ENCODE measurements at places on chromosomes 4 and X.
A peak's percentile ranks its signal among the peaks of the same experiment; 100 is the strongest.

DNA sequence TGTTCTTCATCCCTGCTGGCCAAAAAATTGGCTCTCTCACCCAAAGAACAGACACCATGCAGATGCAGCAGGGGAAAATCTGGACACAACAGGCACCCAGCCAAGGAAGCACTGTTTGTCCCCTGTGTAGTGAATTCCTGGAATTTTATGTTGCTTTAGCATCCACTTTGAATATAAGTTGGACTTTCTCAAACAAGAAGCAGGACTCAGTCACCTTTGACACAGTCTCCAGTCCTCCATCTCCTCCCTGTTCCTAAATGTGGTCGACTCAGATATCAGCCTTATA is 11.8 kb downstream of the ZNF182 start:
- DNase-seq, result no peak

GRCh38 chr4:53461244-53461643 is 83.8 kb downstream of the FIP1L1 start:
- DNase-seq, result no peak

GRCh38 chrX:134025986-134026545 is 40.7 kb upstream of the GPC3 start:
- DNase-seq, result no peak

DNA sequence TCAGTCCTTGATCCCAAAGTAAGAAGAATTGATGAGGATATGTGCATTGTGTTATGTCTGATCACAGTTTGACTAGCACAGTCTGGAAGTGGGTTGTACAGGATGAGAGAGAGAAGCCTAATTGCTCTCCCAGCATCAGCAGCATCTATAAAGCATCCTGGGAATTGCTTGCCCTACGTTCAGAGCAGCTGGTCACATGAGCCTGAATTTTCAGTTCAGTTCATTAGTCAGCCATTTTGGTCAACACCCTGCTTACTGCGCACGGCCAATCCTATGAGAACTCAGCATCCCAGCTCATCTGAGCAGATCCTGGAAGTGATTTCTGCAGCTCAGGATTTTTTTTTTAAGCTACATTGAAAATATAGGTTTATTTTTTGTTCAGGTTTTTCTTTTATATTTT is at the start of gene RUFY3:
Gene RUFY3 (plus strand): TSS at position 218 of the 400 bp plus-strand sequence. CDS start 610 bp downstream, outside the sequence.
- DNase-seq, result no peak

DNA sequence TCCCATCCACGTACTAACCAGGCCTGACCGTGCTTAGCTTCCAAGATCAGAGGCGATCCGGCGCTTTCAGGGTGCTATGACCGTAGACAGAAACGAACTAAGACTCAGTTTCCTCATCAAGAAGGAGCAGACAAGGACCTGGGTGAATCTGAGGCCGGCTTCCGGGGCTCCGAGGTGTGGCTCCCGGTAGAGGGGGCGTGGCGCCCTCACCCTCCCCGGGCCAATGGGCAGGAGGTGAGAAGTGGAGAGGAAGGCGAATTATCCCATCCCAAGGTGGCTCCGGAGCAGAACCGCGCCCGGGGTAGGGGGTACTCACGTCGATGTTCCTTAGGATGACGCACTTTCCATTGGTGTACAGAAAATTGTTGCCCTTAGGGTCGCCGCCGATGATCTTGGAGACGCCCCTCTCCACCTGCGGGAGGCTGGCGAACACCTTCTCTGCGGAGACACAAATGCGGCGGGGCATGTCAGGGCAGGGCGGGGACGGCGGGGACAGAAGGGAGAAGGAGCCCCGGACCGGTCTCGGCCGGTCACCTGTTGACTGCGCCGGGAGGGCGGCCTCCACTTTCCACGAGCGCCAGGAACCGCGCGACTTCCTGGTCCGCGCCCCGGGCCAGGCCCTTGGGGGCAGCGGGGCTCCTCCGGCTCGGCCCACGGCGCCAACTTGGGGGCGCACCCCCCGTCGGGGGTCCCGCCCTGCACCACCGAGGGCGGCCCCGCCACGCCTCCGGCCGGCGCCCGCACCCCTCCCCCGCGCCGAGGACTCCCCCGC is 616 bp downstream of the WDR1 start:
- peak; percentile 68 for DNase-seq

GRCh38 chr4:16590797-16591196 is 307.6 kb downstream of the LDB2 start:
- DNase-seq, result no peak
